Urothelium cell line (cell line): ENCODE measurements at places on chromosomes 5 and 9.

GRCh38 chr5:130963798-130964197, 201.3 kb downstream of the HINT1 start:
- no peak for DNase-seq

DNA sequence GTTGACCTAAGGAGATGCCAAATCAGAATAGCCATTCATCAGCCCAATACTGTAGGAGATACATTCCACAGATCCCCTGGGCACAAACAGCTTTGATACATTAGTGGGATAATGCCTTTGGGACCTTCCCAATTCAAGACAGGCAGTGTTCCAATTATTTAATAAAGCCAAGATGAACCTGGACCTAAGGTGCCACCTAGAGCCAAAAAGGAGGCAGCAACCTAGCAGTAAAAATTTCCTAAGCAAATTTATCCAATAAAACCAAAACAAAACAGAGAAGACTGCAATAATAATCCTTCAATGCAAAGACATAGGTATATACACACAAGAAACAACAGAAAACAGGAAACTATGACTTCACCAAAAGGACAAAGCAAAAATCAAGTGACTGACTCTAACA, 253.0 kb downstream of the HINT1 start:
- DNase-seq, result no peak

DNA sequence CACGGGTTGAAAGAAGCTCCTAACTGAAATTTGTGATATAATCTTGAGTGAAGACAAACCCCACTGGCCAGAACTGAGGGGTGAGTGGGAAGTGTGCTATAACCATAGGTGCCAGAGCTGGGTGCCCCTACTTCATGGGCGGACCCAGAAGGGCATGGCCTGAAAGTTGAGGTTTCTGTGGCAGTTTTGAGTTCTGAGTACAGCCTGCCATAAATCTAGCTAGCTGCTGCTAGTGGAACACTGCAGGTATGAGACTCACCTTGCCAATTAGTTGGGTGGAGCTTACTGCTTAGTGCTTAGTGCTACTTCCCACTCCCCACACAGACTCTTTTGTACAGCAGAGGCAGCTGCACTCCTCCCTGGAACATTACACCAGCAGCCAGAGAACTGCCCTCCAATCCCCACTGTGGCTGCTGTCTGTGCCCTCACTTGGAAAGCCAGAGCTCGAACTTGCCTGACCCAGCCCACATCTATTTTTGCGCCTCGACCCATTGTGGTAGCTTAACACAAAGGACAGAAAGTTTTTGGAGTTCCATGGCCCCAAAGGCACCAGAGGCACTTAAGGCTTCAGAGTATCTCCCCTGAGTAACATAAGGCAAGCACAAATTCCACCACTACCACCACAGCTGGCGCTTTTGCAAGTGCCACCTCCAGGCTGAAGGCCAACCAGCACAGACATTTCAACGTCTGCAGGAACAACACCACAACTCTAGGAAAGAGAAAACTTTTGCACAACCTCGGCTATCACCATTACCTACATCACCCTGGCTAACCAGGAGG, 27.1 kb upstream of the PTGER4 start:
- no peak for DNase-seq

GRCh38 chr9:115046199-115046598, 71.8 kb downstream of the TNC start:
- DNase-seq, result no peak

DNA sequence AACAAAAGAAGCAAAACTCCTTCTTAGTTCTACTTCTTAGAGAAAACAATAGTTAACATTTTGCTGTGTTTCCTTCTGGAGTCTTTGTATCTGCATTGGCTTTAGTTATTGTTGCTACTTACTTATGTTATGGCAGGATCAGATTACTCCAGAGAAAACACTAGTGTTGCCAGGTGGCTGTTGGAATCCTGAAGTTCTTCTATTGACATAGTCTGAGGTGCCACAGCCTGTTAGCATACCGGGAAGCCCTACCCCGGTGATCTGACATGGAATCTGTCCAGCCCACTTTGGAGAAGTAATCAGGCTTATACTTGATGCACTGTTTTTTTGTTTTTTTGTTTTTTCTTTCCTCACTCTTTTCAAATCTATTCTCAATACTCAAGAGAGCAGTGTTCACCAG, 68.5 kb upstream of the CEP78 start:
- DNase-seq, result no peak

GRCh38 chr5:607541-608428, 4.4 kb upstream of the CEP72 start:
- no peak for DNase-seq

- no peak for DNase-seq
Observed at GRCh38 chr5:28403846-28404245, 1365.5 kb upstream of the CDH9 start.

- no peak for DNase-seq
Observed at GRCh38 chr9:96721303-96721702, 56.6 kb downstream of the ZNF510 start.

GRCh38 chr9:16651446-16651964, 219.0 kb downstream of the BNC2 start:
- no peak for DNase-seq

- DNase-seq, result no peak
Observed at GRCh38 chr9:78778861-78779374, 482.0 kb downstream of the PSAT1 start.

DNA sequence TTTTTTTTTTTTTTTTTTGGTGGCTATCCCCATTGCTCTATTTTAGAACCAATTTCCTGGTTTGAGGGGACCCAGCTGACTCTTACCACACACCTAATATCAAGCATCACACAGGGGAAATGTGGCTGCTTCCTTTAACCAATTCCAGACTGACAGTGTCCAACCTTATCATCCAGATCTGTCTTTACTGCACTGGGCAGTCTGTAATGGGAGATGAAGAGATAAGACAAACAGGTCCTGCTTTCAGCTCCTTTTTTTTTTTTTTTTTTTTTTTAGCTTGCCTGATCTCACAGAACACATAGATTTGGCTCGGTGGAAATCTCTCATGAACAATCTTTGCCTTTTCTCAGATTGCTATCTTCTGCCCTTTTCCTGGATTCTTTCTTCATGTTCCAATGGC, 198.8 kb upstream of the TYRP1 start:
- no peak for DNase-seq

DNA sequence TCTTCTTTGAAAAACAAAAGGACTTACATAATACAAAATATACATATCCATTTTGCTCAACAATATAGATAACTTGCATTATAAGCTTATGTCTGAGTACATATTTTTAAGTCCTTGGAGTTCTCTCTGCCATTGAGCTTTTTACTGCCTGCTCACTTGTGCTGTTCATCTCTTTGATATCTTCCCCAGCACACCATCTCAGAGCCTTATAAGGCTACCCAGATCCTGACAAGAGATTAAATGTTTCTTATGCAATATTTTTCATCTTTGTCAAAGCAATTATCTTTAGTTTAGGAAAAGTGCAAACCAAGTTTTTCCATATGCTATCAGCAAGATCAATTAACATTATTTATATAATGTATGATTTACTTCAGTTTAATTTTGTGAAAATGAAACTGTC, 60.7 kb upstream of the ITGA1 start:
- DNase-seq, result no peak

GRCh38 chr9:112556497-112557442, 70.1 kb downstream of the KIAA1958 start:
- no peak for DNase-seq

GRCh38 chr5:133830911-133831310, 137.5 kb downstream of the C5orf15 start:
- DNase-seq, result no peak

- DNase-seq, result no peak
Observed at GRCh38 chr5:56712895-56713591, 102.3 kb upstream of the MAP3K1 start.

GRCh38 chr5:119058979-119059529, 11.8 kb upstream of the DMXL1 start:
- DNase-seq, result no peak

DNA sequence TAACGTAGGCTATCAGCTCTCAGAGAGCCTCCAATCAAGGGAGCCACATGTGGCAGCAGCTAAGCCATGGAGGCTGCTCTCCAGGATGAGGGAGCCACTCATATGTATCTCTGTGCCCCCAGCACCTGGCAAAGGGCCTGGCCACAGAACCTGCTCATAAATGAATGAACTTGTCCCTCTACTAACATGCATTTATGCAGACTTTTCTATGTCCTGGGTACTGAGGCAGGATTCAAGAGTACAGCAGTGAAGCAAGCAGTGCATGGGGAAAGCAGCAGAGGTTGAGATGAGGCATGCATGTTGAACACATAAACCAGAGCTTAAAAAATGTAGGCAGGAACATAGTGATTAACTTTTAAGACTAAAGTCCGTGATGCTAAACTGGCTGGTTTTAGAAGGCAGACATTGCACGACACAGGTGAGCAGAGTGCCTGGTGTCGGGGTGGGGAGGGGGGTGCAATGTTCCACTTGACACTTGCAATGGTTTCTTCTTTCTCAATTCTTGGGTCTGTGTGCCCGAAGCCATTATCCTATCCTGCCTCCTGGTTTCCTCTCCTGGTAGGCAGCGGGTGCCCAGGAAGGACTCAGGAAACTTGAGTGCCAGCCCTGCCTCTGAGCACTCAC, 142.8 kb upstream of the ALDH1B1 start:
- no peak for DNase-seq

- DNase-seq, result no peak
Observed at GRCh38 chr5:133220851-133221674, 169.2 kb downstream of the HSPA4 start.

GRCh38 chr5:11476866-11477265, 427.4 kb downstream of the CTNND2 start:
- DNase-seq, result no peak

DNA sequence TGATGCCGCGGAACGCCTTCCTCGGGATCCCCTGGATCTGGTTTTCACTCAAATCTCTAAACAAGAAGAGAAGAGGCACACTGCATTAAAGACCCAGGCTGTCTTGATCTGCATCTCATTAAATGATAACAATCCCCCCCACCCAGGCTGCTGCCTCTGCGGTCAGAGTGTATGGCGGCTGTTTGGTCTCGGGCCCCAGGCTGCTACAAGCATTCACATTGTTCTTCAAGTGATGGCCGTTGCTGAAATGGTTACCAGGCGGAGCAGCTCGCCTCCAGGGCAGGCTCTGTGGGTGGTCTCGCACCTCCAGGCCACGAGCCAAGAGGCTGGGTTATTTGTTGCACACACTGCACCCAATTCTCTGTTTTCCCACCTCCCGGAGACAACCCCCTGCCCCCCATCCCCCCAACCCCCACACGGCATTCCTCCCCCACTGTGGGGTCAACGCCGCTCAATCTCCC, 304.1 kb upstream of the PANK3 start:
- DNase-seq, result no peak

DNA sequence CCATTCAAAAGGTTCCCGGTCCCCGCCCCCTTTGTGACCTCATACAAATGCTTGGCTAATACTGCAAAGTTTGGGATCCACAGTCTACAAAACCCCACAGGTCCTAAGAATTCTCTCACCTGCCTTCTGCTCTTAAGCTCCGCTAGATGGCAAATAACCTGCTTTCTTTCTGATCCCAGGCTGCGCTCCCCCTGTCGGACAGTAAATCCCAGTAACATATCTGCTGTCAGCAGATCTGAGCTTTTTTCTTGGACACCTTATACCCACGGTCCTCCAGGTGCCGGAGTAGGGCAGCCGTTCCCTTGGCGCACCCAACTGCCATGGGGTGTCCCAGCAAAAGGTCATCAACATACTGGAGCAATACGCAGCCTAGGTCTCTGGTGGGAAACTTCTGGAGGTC, 39.0 kb upstream of the PPP1R26 start:
- no peak for DNase-seq

DNA sequence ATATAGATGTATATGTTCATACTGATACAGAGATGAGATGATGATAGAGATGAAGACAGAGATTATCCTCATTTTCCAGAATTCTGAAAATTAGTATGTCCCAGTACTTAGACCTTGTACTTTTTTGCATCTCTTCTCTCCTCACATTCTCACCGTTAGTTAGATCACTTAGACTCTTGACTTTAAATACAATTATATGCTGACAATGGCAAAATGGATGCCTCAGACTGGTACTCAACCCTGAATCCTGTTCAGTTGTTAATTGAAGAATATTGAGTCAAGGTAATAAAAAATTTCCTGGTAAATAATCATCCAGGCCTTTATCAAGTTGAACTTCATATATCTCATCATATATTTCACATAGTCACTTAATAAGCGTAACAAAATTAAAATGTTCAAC, 505.4 kb downstream of the EFNA5 start:
- DNase-seq, result no peak

DNA sequence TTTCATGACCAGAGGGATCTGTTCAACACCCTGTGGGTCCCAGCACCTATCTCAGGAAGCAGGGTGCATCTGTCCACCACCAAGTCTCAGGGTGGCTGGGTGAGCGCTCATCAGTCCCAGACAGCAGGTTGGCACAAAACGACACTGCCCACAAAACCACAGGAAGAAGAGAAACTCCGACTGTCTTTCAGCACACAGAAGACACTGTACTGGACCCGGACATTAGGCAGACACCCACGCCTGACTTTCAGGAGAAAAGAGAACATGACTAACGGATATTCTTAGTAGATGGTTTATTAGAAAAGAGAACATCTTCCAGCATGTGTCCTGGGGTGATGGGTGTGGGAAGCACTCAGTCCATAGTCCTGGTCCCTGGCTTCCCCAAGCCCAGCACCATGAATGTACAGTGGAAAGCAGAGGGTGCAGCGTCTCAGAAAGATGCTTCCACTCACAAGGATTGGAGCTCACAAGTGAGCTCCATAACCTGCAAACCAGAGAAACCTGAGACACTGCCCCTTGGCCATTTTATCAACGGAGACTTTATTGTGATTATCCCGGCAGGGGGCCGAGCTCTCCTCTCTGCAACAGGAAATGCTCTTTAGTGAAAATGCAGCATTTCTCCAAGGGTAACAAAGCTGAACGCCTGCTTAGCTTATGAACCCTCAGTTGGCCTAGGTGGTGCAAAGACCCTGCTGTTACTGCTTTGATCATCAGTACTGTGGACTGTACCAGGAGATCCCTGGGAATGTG, 35.8 kb upstream of the LCP2 start:
- no peak for DNase-seq

DNA sequence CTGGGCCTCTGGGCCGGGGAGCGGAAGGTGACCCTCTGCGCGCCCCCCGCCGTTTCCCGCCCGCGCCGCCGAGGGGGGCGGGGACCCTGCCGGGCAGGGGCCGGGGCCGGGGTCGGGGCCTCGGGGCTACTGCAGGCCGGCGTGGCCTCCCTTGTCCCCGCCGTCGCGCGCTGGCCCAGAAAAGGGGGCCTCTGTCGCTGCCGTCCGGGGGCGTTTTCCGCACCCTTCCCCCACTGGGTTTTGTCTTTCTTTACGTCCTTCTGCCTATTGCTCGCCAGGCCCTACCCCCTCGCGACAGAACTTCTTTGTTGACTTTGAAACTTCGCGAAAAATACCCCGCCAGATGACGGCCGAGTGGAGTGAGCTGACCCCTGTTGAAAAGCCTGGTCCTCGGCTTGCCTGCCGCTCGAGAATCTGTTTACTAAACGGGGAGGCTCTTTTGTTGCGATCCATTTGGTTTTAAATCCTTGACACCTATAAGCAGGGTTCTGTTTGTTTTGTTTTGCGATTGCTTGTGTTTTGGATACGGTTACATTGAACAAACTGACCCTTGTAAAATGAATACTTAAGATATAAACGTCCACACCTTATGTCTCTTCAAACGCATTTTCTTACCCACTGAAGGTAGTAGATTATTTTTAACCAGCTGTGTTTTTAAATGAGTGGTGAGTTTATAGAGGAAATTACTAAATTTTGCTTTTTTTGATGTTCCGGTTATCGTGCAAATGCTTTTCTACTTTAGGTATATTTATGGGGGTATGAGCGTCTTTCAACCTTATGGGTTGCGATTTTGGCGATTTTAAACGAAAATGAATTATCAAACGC, 765 bp downstream of the MARCHF6 start:
- peak; percentile 41 for DNase-seq
